Left lung (tissue), 14 donors: ENCODE measurements at places on chromosomes 6 and 20. TPM values are rescaled to one million over a fixed set of nuclear protein-coding genes. Genes with fewer than 3 reads are reported as not detected.

GRCh38 chr6:161880056-161880455 lies 606.2 kb upstream of the AGPAT4 start:
- no peak for DNase-seq

- DNase-seq: no peak
These were observed 33.6 kb downstream of the MAFB start for GRCh38 chr20:40655451-40655850.

ANGPT4 gene
- polyA plus RNA-seq: 0.09 TPM

DNA sequence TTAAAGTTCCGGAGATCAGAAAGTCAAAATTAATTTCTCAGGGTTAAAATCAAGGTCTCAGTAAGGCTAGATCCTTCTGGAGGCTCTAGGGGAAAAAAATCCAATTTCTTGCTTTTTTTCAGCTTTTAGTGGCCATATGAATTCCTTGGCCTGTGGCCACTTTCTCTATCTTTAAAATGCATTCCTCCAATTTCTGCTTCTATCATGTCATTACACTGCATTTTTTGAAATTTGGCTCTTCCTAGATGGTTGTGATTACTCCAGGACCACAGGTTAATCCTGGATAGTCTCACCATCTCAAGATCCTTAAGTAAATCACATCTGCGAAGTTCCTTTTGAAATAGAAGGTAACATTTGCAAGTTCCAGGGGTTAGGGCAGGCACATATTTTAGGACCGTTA lies 1294.9 kb upstream of the CITED2 start:
- DNase-seq: no peak

LAMP5 gene
- polyA plus RNA-seq: 2.3 TPM

SIM1 gene
- not detected for polyA plus RNA-seq

OR2J3 gene
- not detected for polyA plus RNA-seq

IL17F gene
- polyA plus RNA-seq: not detected

DNA sequence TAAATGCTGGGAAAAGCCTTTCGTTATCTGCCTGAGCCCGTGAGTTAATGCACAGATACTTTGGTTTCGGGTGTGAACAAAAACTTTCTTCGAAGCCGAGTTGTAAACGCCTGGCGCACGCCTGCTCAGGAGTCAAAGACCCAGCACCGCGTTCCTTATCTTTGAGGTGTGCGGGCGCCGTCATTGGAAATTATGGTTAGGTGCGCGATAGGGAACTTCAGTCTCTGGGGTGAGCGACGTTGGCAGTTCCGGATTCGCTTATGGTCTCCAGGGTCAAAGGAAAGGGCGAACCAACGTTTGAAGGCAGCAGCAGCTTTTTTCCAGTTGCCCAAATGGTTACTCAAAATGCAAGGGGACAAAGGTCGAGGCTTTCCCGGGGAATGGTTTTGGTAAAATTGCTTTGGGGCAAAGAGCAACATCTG lies 853 bp downstream of the SLC22A3 start:
- DNase-seq: no peak

- no peak for DNase-seq
These were observed 2.4 kb upstream of the PFDN4 start for GRCh38 chr20:54205450-54205849.

SLC12A5 gene
- 1.5 TPM for polyA plus RNA-seq

DNA sequence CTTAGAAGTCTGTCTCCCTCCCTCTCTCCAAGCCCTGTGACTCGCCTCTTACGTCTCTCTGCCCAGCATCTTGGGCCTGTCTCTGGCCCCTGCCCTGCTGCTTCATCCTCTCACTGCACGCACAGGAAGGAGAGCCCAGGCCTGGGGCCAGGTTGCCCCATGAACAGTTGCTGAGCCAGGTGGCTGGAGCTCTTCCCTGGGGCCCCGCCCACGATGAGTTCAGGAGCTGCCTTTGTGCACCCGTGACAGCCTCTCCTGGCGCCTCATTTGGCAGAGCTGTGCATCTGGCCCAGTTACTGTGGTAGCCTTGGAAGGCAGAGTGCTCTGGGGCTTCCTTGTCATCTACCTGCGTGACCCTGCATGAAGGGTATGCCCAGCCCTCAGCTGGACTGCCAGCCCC lies 44.5 kb downstream of the SLC52A3 start:
- no peak for DNase-seq

DNA sequence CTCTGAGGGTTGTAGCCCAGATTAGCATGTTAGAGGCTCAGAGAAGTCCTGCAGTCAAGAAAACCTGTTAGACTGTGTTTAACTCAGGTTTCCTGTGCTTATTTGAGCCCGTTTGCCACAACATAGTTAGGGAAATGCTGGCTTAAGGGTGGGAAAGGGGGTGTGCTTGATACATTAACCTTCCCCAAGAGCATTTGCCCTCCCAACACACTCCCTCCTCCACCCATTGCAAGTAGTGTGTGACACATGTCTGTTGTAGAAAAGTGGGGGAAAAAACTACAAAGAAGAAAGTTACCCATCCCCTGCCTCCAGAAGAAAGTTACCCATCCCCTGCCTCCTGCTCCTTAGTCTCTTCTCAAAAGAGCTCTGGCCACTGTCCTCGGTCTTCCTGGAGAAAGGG lies 36.8 kb upstream of the MRPS18A start:
- DNase-seq: no peak

DNA sequence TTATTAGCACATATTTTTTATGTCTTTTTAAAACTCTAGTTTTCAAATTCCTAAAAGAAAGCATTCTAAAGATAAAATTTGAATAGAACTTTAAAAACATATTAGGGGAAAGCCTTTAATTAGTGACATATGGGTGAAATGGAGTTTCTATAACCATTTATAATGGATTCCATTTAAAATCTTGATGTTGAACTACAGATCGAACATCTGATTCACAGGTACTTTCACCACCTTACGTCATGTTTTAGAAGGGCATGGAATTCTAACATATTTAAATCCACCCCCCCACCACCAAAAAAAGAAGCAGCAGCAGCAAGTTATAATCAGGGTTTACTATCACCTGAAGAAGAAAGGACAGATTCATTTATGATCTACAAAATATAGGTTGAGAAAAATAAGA lies 298.4 kb downstream of the SMOC2 start:
- DNase-seq: no peak

DNA sequence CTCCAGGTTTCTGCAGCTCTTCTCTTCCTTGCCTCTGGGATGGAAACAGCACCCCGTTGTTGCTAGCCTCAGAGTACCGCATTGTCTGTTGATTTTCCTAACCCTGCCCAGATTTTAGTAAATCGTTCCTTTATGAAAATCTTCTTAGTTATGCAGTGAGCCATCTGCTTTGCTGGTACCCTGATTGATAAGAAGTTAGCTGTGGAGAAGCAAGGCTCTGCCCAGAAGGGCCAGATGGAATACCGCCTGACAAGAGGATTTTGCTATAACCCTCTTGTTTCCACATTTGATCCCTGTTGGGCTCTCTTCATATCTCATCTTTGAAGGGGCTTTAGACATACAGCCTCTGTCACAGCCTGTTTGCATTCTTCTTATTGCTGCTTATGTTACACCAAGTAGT lies 229.0 kb downstream of the CDKAL1 start:
- DNase-seq: no peak

NKAIN2 gene
- polyA plus RNA-seq: 21.3 TPM

ARFGEF3 gene
- polyA plus RNA-seq: 8.6 TPM

CPNE5 gene
- polyA plus RNA-seq: 6.5 TPM

VNN1 gene
- polyA plus RNA-seq: 0.25 TPM

GRCh38 chr6:62980724-62981123 lies 230.5 kb upstream of the FKBP1C start:
- DNase-seq: no peak

BCAS4 gene
- 7.5 TPM for polyA plus RNA-seq

GRCh38 chr6:32947552-32948465 lies 5.1 kb downstream of the HLA-DMA start:
- no peak for DNase-seq

DNA sequence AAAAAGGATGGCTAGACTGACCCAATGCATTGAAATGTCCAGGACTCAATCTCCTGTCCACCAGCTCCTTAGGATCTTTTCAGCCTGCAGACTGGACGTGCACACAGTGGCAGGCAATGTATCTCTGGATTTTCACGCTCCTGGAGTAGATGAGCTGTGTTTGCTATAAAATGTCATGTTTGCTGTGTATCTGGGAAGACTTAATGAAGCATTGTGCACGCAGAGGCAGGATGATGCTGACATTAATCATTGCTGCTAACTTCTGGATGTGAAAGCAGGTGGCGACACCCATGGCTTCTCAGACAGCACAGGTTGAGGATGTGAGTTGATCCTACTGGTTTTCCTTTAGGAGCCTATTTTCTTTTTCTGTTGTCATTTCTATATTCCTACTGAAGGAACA lies 133.1 kb upstream of the PCSK2 start:
- DNase-seq: no peak

DNA sequence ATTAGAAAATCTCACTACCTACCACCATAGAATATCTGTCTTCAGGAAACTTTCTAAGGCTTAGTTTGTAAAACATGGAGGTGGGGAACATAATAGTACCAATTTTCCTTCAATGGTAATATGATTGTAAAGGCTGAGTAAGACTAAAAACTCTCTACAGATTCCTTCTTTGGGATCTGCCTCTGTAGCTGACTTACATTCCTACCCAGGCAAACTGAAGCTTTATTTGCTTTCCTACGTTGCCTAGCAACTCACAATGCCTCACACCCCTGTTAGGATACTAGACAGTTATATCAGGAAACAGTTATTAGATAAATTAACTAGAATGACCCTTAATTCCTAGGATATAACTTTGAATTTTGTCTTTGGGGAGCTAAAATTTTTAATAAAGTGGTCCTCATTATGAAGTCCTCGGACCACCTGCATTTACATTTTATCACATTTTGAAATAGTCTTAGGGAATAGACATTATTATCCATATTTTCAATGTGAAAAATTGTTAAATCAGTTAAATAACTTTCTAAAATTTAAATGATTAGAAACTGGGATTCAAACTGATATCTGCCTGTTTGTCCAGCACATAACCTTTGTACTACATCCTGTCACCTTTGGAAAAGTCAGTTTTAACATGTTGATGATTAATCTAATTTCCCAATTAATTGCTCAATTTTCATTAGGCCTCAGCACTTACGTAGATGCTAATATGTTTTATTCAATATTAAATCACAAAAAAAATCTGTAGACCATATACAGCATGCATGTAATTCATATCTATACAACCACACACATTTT lies 591.4 kb downstream of the RNF144B start:
- DNase-seq: no peak

- no peak for DNase-seq
These were observed 580.1 kb downstream of the PTPRT start for GRCh38 chr20:42609618-42610017.

GRCh38 chr6:63295553-63296194 lies 24.1 kb downstream of the LGSN start:
- no peak for DNase-seq

DNA sequence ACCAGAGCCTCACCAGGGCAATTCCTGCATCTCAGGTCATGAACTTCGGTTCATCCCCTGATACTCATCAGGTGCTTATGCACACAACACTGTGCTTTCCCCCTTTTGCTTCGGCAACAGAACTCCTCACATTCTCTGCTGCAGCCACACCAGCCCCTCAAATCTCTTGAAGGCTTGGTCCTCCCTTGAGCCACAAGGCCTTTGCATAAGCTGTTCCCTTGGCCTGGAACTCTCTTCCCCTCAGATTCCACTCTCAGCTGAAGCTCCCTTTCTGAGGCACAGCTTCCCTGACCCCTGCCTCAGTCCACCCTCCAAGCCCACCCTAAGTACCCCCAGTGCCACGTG lies 76.4 kb downstream of the NOL4L start:
- no peak for DNase-seq

DNA sequence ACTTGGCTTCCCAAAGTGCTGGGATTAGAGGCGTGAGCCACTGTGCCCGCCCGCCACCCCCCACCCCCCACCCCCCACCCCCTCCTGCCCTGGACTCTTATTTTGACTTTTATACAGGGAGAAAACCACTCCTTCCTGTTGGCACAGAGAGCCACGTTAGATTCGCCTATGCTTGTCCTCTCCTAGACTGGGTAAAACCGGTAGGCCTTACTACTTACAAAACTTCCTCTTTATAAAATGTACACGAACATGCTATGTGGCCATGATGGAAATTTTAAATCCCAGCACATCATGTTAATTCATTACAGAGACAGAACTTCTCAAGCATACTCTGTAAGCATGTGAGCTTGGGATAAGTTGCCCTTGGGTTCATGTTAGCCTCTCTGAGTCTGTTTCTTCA lies 124.2 kb downstream of the SLC24A3 start:
- DNase-seq: no peak

- peak; percentile 48 for DNase-seq
These were observed 26.5 kb upstream of the SMOC2 start for GRCh38 chr6:168414336-168415097.

DNA sequence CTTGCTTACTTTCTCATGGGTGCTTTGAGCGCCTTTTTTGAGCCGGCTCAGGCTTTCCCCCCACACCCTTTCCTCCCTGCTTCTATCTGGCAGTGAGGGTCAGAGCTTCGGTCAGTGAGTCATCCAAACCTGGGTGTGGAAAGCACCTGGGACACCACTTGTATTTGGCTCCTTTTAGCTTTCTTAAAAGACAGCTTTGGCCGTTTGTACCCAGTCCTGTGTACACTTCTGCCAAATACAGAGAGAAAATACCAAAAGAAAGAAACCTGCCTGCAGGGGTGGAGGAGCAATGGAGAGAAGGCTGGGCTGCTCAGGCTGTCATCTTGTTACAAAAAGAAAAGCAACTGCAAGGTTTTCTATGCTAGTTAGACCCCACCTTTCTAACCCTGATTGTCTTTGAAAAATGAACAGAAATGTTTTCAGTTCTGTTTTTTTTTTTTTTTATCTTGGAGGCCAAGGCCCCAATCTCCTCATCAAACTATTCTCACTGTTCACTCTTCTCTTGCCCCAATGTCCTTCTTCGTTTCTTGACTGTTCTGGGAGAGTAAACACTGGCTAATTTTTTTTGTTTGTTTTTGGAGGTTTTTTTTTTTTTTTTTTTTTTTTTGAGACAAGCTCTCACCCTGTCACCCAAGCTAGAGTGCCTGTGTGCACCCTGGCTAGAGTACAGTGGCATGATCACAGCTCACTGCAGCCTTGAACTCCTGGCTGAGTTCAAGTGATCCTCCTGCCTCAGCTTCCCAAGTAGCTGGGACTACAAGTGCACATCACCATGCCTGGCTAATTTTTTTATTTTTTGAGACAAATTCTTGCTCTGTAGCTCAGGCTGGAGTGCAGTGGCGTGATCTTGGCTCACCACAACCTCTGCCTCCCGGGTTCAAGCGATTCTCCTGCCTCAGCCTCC lies 76.4 kb downstream of the SSR1 start:
- DNase-seq: no peak

DNA sequence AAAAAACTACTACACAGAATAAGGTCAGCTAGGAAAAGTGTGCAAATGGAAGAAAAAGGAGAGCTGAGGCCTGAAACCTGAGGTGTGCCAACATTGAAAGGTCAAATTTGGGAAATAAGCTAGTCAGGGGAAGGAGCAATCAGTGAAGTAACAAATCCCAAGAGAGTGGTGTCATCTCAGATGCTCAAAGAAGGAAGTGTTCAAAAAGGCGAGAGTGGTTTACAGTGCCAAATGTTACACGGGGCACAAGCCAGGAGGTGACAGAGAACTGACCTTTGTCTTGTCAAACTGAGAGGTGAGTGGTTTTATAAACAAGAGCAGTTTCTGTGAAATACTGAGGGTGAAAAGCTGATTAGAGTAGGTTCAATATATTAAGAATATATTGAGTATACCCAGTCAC lies 83.0 kb upstream of the TCF21 start:
- DNase-seq: no peak

HDAC2 gene
- polyA plus RNA-seq: 219 TPM
